NCI-H1436 (cell line): ENCODE measurements at places on chromosomes 5 and 9.

- DNase-seq: no peak
These were observed 32.0 kb downstream of the GTF3C4 start for GRCh38 chr9:132702254-132702653.

DNA sequence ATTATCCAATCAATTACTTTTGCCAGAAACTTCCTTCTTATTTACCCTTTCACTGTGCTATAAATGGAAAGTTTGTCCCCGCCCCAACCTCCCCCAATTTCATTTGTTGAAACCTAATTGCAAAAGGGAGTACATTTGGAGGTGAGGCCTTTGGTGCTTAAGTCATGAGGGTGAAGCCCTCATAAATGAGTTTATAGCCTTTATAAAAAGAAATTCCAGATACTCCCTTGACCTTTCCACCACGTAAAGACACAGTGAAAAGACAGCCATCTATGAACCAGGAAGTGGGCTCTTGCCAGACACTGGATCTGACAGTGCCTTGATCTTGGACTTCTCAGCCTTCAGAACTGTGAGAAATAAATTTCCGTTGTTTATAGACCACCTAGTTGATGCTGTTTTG, 82.3 kb downstream of the NUDT12 start:
- DNase-seq: no peak

DNA sequence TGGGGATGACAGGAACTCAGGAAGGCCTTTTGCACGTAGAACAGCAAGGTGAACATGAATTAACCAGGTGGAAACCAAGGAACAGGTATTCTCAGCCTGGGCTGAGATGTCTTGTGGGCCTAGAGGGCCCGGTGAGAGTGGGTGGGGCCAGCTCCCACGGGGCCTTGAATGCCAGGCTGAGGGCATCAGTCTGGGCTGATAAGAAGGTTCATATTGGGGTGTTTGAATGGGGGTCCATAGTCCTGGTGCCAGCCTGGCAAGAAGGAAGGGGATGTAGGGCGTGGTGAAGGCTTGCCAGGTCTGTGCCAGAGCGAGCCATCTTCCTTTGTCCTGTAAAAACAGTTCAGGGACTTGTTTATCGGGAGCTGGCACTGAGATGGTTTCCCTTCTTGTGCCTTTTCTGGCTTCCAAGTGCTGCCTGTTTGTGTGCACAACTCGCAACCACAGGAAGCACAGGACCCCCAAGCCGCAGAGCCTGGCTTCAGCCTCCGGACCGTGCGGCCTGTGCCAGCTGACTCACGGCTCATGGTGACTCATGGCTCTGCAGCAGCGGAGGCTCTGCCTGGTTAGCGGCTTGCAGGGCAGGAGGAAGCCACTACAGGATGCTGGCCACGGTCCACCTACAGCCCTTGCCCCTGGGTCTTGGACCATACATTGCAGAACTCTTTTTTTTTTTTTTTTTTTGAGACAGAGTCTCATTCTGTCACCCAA, 2.4 kb downstream of the CARD19 start:
- no peak for DNase-seq

GRCh38 chr5:29715167-29715566, 1478.3 kb upstream of the CDH6 start:
- no peak for DNase-seq

- DNase-seq: no peak
These were observed 9.1 kb upstream of the SLC28A3 start for GRCh38 chr9:84349671-84350070.

- no peak for DNase-seq
These were observed 506.6 kb downstream of the BNC2 start for GRCh38 chr9:16363916-16364315.

GRCh38 chr5:34721327-34721726, 65.2 kb downstream of the RAI14 start:
- DNase-seq: no peak

GRCh38 chr9:32331240-32331639, 53.2 kb upstream of the ACO1 start:
- DNase-seq: no peak

DNA sequence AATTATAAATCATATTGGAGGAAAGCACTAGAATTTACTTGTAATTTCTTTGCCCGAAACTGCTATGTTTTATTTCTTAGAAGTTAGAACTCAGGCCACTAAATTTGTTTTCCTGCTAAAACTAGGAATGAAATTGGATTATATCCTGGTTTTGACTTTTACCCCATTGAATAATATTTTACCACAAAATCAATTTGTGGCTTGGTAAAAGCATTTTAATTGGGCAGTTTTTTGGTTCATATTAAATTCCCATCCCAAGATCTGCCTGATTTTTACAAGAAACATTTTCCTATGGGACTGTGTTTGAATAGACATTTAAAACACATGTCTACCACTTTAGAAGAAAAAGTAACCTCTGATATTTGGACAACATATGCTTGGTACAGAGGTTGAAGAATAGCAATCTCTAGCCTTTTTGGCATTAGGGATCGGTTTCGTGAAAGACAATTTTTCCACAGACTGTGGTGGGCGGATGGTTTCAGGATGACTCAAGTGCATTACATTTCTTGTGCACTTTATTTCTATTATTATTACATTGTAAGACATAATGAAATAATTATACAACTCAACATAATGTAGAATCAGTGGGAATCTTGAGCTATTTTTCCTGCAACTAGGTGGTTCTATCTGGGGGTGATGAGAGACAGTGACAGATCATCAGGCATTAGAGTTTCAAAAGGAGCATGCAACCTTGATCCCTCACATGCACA, 565.6 kb downstream of the PRR16 start:
- DNase-seq: no peak

DNA sequence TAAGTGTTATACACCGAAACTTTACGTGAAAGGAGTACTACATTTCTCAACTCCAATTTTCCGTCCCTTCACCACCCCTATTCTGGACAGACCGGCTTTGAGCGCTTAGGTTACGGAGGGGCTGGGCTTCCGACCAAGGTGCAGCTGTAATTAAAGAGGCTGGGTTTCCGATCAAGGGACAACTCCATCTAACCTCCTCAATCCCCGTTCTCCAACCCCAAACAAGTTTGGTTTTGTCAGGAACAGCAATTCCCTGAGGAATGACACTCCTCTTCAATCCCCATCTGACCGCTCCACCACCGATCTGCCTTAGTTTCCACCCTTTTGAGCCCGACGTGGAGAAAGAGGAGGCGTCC, 577 bp downstream of the TUT7 start:
- DNase-seq: peak; percentile 36

DNA sequence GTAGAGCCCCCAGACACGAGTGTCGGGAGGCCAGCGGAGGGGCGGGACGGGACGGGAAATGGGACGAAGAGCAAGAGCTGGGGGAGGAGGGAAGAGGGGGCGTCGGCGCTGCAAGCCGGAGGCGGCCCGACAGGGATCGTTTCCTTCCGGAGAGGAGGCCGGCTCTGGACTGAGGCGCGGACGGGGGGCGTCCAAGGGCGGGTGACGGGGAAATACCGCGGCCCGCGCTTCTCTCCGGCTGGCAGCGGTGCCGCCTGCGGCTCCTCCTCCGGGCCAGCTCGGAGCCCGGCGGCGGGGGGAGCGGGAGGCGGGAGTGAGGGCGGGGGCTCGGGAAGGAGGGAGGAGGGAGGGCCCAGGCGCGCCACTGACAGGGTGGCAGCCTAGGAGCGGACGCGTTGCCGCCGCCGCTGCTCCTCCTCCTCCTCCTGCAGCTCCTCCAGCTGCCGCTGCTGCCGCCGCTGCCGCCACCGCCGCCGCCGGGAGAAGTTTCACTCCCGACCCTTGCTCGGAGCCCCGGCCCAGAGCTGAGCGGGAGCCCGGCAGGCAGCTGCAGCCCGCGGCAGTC, at the start of gene CHSY3:
Gene CHSY3 (plus strand): TSS at position 364 of the 565 bp plus-strand sequence.
- peak; percentile 53 for DNase-seq

- DNase-seq: no peak
These were observed 760 bp downstream of the ALDH1B1 start for GRCh38 chr9:38393128-38393796.

DNA sequence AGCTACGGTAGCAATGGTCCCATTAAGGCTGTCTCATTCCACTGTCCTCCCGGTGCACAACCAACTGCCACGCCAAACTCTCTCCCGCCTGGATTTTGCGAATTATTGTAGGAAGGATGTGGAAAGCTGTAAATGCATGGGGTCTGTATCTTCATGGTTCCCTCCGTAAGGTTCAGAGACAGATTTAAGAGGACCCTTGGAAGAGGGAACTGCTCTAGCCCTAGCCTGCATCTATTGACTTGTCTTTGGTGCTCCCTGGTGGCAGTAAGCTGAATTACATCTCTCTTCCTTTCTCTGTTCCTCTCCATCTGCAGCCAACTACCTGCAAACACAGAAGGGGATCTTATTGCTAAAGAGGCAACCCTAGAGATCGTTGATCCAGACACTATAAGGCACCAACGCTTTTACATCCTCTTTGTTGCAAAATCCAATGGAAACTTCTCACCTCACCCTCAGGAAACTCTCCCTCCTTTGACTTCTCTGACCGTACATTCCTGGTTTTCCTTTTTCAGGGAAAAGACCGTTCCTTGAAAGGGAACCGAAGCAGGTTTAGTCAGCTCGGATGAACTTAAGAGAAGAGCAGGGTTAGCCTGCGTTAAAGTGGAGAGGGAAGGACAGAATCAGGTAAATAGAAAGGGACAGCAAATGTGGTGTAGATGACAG, 11.9 kb downstream of the CAPSL start:
- DNase-seq: peak; percentile 6

DNA sequence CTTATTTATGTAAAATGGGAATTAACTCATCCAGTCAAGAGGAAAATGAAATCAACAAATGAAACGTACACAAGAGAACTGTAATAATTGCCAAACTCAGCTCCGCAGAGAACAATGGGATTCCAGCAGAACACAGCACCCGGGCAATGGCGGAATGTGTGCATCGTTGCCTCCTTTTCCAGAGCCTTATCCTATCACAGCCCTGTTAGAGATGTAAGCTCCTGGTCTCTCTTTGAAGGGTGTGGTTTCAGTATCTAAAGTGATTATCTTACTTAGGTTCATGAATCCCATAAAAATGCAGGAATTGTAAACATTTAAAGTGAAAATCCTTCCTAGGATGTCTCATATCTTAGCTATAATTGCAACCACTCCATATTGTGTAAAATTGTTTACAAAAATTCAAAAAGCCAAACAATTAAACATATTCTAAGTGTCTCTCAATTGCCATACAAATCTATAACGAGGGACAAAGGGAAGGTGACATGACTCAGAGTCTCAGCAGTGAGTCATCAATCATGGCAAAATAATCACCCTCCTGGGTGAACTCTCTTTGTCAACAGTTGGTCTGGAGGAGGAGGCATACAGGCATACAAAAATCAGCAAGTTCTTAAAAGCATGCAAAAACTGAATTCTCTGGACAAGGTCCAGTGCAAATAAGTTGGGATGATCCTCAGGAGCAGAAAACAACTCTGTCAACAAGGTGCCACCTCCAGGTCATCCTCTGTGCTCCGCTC, 22.6 kb downstream of the SEMA5A start:
- DNase-seq: no peak

DNA sequence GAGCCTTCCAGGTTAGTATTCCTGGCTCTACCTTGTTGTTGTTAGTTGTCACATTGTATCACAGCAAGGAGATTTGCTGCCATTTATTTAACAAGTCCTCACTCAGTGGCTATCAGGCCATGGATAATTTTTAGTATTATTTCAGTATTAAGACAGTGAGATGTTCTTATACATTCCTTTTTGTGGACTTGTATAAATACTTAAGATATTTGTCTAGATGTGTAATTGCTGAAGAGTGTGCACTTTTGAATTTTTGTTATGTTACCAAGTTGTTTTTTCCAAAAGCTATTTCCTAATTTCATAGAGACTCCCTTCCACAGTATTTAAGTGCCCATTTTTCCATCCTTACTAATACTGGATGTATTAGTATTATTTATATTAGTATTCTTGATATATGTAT, 22.0 kb downstream of the SLC36A1 start:
- no peak for DNase-seq

- DNase-seq: peak; percentile 29
These were observed 65.4 kb upstream of the GARNL3 start for GRCh38 chr9:127199001-127199791.

DNA sequence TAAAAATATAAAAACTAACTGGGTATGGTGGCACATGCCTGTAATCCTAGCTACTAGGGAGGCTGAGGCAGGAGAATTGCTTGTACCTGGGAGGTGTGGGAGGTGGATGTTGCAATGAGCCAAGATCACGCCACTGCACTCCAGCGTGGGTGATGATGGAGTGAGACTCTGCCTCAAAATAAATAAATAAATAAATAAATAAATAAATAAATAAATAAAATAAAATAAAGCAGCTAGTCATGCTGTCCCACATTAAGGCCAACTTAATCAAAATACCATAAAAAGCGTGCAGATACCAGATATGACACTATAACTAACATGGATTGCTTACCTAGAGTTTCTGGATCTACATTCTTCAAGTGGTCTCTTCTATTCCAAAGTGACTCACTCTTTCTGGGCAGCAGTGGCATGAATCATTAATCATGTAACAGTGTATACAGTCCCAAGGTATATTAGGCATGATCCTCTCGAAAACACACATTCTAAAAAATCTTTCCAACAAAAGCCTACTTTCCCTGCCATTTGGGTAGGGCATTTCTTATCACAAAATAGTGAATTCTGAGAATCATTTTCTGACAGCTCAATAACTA, 187.1 kb downstream of the ELAVL2 start:
- DNase-seq: no peak

- DNase-seq: no peak
These were observed 78.2 kb upstream of the GNA14 start for GRCh38 chr9:77726289-77726688.

DNA sequence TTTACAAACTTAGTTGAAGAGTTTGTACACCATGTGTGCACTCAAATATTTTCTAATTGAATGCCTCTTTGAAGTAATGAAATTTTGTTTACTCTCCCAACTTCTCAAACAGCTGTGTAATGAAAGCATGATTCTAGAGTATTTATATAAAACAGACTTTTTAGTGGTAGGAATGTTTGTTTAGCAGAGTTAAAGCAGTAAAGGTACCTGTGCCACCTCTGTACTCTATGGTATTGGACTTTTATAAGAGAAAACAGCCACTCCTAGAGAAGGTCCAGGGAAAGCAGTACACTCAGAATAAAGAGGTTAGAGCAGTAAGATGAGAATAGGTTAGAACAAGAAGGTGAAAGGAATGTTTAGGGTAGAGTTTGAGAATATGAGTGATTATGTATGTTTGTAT, 163.1 kb downstream of the CHSY3 start:
- no peak for DNase-seq

- no peak for DNase-seq
These were observed 17.7 kb downstream of the JAK2 start for GRCh38 chr9:5002811-5003210.

- DNase-seq: no peak
These were observed 118.6 kb downstream of the MAT2B start for GRCh38 chr5:163623986-163624385.

- no peak for DNase-seq
These were observed 559.8 kb downstream of the HINT1 start for GRCh38 chr5:130605234-130605633.

- peak; percentile 56 for DNase-seq
These were observed 6.7 kb upstream of the ISL1 start for GRCh38 chr5:51376509-51376908.

DNA sequence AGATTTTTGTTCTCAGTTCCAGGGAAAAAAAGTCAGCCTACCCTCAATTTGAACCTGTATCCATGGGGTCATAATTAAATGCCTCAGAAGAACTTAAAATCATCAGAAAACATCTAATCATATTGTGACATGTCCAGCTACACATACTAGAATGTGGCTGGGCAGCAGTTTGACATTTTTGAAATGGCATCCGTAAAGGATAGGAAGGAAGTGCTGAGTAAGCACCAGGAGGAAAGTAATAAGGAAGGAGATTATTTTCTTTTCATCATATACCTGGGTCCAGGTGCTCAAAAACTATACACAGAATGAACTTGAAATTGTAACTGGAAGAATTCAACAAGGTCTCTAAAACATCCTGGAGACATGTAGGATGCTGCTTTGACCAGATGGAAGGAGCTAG, 116.9 kb upstream of the RAI14 start:
- no peak for DNase-seq
